ENCODE measurements at places on chromosomes 3 and 15. TPM values are rescaled to one million over a fixed set of nuclear protein-coding genes. Genes with fewer than 3 reads are reported as not detected.

DNA sequence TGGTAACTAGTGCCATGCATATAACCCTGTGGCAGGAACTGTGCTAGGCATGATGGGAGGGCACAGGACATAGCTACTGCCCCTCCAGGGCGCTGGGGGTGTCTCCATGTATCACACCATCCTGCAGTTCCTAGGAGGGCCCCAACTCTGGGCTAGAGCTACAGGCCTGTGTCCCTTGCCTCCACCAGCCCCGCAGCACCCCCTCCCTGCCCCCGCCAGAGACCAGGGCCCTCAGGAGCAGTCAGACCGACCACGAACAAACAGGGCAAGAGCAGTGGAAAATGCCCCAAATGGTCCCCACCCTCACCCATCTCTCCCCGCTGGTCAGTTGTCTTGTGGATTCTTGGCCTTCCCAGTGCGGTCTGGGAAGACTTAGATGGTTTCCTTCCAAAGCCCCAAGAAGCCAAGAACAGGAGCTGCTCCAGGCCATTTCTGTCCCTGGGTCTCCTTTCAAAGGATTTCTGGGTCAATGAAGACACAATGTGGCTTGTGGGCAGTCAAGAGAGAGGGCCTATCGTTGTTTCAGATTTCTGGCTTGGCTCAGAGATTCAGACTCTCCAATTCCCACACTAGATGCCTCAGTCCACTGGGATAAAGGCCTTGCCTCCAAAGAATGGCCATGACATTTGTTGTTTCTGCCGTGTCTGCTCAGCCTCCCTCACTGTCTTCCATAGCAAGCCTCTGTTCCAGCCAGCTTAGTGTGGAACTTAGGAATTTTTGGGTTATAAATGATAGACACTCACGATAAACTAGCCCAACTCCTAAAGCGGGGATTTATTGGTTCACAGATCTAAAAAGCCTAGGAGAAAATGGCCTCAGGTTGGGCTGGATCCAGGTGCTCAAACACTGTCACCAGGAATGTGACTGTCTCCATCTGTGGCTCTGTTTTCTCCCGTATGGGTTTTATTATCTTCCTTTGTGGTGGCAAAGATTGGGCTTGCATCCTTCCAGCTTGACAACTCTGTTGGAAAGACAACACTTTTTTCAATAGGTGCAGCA, 80.6 kb downstream of the LSM3 start:
- no peak for DNase-seq

- DNase-seq: peak; percentile 1
Observed at GRCh38 chr15:69951898-69952555, 145.7 kb downstream of the TLE3 start.

- no peak for DNase-seq
Observed at GRCh38 chr3:4776399-4776979, 202.7 kb upstream of the BHLHE40 start.

GRCh38 chr15:73681063-73681462, 3.1 kb upstream of the CD276 start:
- DNase-seq: no peak

GRCh38 chr3:60841355-60841754, 409.9 kb downstream of the FHIT start:
- peak; percentile 12 for DNase-seq

- no peak for DNase-seq
Observed at GRCh38 chr15:70357453-70357852, 259.7 kb upstream of the TLE3 start.

DNA sequence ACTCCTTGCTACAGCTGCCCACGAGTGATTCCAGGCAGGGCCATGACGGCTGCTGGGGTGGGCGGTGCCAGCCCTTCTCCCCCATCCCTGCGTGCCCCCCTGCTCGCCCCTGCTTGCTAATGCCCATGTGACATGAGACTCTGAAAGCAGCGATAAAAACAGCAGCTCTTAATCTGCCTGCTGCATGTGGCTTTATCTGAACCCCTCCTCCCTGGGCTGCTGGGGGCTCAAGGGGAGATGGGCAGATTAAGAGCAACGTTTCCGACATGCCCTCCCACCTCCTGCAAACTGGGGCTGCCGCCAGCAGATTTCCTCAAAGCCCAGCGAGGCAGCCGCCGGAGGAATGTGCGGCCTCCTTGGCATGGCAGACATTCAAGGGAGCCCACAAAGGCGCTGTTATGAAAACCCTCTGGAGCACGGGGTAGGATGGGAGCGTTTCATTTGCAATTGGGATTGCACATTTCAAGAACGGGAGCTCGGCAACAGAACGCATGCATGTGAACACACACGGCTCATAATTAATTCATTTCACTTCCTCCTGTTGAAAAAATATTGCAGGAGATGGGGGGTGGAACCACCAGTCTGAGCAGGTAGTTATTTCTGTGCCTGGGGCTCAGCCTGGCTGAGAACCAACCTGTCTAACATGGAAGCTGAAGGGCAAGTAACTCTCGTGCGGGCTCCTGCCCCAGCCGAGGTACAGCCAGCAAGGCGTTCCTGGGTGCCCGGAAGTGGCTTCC, 504.2 kb upstream of the PROK2 start:
- DNase-seq: no peak

DNA sequence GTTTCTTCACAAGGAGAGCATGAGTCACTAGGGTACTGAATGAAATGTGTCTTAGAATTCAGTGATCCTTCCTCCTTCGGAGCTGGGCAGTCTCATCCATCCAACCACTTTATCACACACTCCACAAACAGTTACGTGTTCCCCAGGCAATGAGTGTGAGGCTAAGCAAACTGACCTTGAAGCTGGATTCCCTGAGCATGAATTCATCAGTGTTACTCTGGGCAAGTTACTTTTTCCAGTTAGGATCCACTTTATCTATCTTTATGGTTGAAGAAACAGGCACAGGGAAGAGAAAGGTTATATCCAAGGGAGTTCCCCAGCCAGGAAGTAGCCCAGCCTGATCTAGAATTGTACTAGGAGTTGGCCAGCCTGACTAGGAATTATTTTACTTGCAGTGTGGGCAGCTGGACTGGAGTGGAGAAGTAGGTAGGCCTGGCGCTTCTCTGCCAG, 17.1 kb upstream of the GCNT3 start:
- peak; percentile 74 for DNase-seq

- no peak for DNase-seq
Observed at GRCh38 chr3:151460774-151461450, at the start of gene IGSF10. Gene IGSF10 (minus strand): TSS chr3:151461061. CDS start chr3:151458709, 2,352 bp downstream.

DNA sequence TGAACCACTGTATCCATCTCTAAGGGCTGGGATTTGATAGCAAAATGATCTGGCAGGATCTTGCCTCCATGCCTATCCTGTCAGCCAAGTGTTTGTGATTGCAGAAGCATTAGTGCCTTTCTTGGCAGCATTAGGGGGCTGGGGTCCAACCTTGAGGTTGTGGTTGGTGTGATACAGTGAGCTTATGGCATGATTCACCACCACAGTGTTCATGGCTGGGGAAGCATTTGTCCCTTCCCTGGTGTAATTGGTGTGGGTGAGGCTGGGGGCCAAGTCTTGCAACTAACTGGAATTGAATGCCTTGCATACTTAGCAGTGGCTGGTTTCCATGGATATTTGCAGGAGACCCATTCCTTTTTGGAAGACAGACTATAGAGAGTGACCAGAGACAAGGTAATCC, 271.0 kb upstream of the TBL1XR1 start:
- peak; percentile 99 for DNase-seq

- DNase-seq: no peak
Observed at GRCh38 chr3:42236611-42237010, 29.4 kb downstream of the CCK start.

DNA sequence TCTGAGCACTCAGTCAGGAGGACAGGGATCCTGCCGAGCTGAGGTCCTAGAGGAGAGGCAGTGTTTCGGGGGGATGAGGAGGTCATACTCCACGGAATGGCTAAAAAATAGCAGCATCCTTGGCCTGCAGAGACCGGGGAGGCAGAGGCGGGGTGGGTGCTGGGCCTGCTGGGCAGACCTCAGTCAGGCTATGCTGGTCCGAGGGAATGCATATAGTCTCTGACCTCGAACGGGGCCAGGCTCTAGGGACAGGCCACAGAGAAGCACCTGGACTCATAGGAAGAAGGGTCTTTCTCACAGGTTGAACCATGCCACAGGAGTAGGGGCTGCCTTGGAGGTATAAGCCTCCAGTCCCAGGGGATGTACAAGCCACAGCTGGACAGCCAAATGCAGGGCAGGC, 14.0 kb upstream of the SKIC8 start:
- DNase-seq: no peak

DNA sequence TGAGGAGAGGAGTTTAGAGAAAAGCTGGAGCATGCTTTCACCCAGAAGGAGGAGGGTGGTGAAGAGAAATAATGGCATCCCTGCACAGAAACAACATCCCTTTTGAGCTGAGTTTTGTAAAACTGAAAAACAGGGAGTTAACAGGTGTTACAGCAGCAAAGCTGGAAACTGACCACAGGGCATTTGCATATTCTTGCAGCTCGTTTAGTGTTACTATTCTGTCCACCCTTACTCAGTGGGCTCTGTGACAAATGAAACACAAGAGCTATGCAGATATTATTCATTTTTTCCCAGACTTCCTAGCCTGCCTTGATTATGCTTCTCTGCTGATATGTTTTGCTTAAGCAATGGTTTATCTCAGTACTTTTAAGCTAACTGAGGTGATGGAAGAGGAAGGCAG, 272.0 kb downstream of the NEK10 start:
- DNase-seq: no peak

- peak; percentile 22 for DNase-seq
Observed at GRCh38 chr3:110773413-110773954, 298.1 kb upstream of the NECTIN3 start.

GRCh38 chr3:150744919-150745211, 18.1 kb downstream of the SIAH2 start:
- no peak for DNase-seq

DNA sequence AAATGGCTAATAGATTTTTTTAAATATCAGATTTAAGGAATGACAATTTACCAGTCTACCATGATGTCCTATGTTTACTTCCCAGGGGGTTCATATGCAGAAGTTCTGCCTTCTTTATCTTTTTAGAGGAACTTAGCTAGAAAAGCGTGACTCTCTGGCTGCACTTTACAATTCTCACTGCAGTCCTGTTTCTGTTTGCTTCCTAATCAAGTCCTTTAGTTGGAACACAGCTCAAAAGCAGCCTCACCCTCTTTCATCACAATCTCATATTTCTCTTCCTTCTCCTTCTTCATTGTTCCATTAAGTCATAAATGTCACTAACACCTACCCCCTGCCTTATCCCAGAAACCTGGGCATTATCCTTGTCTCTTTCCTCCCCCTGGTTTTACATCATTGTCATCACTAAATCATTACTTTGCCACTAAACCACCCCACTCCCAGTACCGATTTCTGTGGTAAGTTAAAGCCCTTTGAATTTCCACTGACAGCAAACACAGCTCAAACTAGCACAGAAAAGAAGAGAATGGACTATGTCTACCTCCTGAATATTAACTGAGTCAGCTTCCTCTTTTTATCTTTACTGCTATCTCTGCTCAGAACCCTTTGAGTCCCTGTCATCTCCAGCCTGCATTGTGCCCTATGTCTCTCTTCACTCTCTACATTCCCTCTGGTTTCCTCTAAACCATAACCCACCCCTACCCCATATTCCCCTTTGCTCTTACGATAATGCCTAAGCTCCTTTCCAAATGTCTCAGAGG, 13.8 kb upstream of the PPP4R2 start:
- DNase-seq: no peak

DNA sequence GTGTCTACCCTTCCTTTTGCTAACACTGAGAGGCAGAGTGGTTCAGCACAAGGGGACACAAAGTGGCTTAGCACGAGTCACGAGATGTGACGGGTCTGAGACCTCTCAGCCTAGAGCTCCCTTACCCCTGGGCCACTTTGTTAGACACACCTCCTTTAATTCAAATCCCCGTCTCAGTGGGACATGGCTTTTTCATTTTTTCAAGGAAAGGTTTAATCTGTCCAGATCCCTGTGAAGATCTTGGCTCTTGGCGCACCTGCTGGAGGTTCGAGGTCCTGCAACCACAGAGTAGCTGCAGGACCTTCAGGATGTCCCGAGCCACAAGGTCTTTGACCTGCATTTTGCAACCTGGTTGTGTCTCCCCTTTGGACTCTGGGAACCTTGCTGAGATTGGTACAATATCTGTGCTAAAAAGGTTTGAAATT, 52.0 kb downstream of the LPP start:
- no peak for DNase-seq

RETNLB gene
- total RNA-seq: not detected

DOCK3 gene
- total RNA-seq: 0.36 TPM

KY gene
- 1.6 TPM for total RNA-seq

PLSCR5 gene
- total RNA-seq: not detected

UROC1 gene
- not detected for total RNA-seq

ACAN gene
- total RNA-seq: 3.3 TPM

NR2E3 gene
- 0.63 TPM for total RNA-seq

LYZL4 gene
- not detected for total RNA-seq

OCA2 gene
- not detected for total RNA-seq

GOLGA8T gene
- not detected for total RNA-seq

GTF2A2 gene
- 38.5 TPM for total RNA-seq
